Stimulated activated CD8-positive, alpha-beta memory T cell treated with anti-CD3 and anti-CD28 coated beads, Interleukin-7, amount 100 ng/mL, for 1 hour (primary cell): ENCODE measurements at places on chromosomes 11 and 22.
A peak's percentile ranks its signal among the peaks of the same experiment; 100 is the strongest.

DNA sequence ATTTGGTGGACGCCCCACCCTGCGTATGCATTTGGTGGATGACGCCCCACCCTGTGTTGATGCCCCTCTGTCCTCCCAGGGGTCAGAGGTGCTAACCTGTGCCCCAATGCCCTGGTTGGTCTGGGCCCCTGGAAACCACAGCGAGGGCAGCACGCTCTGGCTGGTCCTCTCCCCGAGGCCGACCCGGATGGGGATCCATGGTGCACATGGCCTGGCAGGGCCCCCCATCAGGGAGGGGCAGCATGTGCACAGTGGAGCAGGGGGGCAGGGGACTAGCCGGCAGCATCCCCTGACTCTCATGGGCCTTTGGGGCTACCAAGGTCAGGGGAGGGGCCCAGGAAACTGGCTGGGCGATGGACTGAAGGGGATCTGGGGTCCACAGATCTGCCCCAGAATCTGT, 7.6 kb upstream of the MUC5AC start:
- no peak for DNase-seq

DNA sequence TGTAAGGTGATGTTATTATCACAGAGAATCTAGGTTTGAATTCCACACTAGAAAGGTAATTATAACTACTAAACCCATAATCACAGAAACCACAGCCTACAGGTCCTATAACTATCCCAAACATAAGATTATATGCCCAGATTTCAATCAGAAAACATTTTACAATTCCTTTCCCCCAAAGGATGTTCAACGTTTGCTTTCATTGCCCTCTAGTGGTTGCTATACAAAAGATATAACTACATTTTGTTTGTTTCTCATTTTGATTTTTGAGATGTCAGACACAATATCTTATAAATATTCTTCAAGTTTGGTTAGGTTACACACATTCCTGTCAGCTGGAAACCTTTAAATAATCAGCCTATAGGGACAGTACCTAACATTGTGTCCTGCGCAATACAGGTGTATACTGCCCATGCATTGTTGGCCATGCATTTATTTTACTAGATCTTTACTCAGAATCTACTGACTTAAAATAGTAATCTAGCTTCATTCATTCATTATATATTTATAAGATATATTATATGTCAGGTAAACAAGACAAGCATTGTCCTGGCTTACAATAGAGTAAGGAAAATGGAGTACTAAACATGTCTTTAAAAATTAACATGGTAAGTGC, 530.5 kb upstream of the CCDC90B start:
- DNase-seq = no peak

- no peak for DNase-seq
Observed at GRCh38 chr11:72750556-72751115, 1.6 kb downstream of the ARAP1 start.

DNA sequence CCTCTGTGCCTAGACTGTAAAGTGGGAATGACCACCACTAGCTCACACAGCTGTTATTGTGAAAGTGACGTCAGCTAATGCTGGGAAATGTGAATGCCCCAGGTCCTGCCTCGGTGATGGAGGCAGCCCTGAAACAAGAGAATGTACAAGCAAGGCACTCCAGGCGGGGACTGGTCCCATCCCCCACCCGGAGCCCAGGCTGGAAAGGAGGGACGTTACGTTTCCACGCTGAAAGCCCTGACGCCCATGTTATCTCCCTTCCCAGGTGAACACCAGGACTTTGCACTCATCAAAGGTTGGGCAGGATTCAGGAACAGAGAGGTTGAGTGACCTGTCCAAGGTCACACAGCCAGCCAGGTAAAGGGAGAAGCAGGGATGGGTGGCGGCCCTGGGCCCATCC, 784 bp downstream of the SULT4A1 start:
- DNase-seq = no peak

DNA sequence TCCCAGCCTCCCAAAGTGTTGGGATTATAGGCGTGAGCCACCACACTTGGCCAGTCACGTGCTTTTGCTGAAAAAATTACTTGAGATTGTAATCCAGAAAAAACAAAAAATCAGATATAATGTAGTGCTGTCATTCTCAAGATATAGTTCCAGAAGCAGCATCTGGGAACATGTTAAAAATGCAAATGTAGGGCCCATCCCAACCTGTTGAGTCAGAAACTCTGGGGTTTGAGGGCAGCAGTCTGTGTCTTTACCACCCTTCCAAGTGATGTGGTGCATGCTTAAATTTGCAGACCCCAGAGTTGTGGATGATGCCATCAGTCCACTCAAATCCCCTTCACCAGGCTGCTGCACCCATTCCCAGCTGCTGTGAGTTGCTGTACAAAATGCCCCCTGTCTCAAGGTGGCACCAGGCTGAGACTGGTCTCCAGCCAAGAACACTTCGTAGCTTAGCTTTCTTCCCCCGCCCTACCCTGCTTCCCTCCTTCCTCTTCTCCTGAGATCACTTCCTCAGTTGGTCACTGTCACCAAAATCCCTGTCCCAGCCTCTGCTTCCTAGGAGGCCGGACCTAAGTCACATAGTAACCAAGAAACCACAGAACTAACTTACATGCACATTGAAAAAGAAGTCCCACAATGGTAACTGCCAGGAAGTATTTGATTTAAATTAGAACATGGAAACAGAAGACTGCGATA, 18.2 kb upstream of the ARRB1 start:
- no peak for DNase-seq

DNA sequence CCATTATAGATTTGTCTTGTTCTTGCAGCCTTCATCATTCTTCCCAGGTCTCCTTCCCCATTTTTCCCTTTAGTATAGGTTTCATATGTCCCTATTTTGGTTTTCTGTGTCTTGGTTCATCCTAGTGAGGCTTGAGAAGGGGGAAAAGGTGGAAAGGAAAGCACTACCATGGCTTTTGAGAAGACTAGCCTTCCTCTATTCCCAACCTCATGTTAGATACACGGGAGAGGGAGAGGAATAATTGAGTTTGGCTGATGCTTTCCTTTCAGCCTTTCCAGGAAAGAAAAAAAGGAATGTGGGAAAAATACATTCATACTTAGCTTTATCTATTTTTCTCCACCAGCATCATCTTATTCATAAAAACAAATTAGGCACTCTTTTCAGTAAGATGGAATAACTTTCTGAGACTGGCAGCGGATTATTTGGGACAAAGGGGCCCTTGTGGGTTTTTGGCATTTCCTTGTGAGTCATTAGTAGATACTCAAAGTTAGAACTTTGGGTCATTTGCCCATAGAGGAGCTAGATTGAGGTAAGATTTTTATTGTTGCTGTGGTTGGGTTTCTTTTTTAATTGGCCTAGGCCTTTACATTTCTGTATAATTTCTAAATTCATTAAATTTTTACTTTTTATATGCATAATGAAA, 23.8 kb downstream of the CAPRIN1 start:
- DNase-seq = no peak

- no peak for DNase-seq
Observed at GRCh38 chr11:60859616-60860250, 4.0 kb upstream of the PTGDR2 start.

DNA sequence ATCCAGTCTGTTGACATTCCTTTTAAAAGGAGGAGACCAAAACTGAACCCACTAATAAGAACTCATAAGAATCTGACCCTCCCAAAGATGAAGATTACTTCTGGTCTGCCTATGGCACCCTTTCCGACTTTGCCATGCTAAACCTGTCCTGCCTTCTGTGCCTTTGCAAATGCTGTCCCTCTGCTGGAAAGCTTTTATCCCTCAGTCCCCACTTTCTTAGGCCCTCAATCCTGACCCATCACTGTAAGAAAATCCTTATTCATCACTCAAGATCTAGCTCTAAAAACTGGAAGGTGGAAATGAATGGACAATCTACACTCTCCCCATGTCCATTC, 10.4 kb downstream of the MPZL3 start:
- no peak for DNase-seq

DNA sequence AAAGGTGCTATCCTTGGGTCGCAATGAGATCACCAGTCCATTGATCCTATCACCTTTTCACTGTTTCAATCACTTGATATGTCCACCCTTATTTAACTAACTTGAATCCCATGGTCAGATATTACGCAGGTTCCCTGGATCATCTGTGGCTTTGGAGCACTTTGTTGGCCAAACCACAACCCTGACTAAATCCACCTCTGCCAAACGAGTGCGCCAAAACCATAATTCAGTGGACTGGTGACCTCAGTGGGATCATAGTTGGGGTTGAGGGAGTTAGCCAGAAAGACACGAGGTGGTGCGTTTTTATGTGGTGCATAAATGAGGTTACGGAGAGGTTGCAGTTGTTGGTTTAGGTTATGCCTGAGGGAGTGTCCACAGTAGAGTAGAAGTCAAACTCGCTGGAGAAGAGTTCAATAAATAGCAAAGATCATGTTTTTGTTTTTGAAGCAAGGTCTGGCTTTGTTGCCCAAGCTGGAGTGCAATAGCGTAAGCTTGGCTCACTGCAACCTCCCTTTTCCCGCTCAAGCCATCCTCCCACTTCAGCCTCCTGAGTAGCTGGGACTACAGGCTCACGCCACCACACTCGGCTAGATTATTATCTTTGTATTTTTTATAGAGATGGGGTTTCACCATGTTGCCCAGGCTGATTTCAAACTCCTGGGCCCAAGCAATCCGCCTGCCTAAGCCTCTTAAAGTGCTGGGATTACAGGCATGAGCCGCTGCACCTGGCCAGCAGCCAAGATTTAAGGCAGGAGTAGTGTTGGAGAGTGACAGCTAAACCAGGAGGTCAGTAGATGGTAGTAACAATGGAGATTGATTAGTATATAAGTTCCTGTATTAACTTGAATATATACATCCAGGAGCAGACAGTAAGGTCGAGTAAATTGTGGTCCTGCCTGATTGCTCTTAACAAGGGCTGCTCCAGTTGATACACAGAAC, 4.5 kb downstream of the FOXR1 start:
- DNase-seq = no peak

GRCh38 chr22:49255741-49256318, 571.8 kb downstream of the BRD1 start:
- DNase-seq = no peak

- no peak for DNase-seq
Observed at GRCh38 chr11:118909619-118910308, 16.0 kb downstream of the BCL9L start.

- no peak for DNase-seq
Observed at GRCh38 chr11:119222308-119222707, 16.2 kb downstream of the CBL start.

DNA sequence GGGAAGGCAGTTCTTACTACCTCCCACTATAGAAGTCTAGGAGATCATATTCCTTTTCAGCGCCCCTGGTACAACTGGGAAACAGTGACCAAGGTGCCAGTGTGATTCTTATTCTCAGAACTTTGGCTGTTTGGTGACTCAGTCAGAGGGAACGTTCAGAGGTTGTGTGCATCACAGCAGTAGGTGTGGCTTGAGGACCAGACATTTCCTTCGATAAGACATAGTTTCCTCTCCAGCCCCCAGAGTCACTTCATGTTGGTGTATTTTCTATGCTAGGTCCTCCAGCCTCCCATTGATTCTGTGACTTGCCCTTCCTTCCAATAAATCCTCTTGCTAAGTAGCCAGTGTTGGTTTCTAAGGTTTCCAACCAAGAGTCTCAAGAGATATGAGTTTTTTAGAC, 171.9 kb upstream of the MPPED2 start:
- DNase-seq = no peak

- no peak for DNase-seq
Observed at GRCh38 chr11:45650166-45651095, 15.0 kb downstream of the CHST1 start.

GRCh38 chr11:14232652-14233051, 126.3 kb downstream of the RRAS2 start:
- DNase-seq = no peak

DNA sequence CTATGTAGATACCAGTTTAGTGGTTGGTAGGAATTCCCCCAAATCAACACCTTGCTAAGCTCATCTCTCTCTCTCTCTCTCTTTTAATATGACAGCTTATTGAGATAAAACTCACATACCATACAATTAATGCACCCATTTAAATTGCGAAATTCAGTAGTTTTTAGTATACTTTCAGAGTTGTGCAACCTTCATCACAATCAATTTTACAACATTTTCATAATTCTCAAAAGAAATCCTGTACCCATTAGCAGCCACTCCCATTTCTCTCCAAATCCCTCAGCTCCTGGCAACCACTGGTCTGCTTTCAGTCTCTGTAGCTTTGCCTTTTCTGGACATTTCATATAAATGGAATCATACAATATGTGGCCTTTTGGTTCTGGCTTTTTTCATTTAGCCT, 13.3 kb downstream of the NNMT start:
- no peak for DNase-seq

DNA sequence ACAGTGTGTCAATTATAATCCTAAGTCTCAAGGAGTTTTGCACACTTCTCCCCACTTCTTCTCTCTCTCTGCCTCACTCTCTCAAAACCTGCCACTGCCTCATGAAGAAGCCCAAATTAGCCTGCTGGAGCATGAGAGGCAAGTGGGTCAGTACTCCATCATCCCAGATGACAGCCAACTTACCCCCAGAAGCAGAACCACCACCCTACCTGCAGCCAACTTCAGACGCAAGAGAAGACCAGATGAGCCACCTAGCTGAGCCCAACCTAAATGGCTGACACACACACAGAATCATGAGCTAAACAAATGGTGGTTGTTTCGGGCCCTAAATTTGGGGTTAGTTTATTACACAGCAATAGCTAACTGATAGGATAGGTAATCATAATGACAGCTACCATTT, 61.2 kb downstream of the CD82 start:
- no peak for DNase-seq

DNA sequence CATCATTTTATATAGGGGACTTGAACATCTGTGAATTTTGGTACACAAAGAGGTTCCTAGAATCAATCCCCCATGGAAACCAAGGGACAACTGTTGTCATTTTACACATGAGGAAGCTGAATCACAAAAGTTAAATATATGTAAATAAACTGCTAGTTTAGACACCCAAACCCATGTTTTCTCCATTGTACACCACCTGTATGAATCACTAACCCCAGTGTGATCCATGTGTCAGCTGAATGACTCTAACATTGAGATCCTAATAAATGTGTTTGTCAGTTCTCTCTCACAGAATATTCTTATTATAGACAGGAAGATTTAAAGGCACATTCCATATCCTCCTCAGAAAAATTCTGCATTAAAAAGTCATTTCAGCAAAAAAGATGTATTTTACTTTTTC, 83.3 kb downstream of the ATG16L2 start:
- DNase-seq = no peak

DNA sequence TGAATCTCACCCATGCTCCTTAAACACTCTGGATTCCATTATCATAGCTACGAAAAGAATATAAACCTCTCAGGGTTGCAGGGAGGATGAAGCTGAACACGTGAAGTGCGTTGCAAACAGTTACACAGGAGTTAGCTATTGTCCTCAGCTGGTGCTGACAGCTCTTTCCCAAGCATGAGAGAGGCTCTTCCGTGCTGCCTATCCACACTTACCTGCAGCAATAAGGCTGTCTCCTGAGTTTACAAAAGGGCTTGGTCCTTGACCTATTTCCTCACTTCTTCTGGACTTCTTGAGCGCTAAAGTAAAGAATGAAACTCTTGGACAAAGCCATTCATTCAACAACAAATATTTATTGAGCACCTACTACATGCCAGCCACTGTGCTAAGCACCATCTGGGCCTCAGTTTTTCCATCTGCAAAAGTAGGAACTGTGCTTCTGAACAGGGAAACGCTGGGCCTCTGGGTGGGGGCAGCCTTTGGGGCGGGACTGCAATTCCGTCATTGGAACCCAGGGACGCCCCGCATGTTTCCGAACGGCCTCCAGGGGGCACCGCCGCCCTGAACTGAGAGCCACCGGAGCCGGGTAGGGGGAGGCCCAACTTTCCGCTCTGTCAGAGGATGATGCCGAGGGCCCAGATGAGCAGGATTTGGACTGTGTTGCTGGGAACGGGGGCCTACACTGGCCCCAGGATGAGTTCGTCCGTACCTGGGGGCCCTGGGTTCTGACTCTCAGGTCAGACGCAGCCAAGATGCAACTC, 651 bp upstream of the ARL2 start:
- DNase-seq = peak; percentile 77

- no peak for DNase-seq
Observed at GRCh38 chr11:68120273-68121066, 718 bp downstream of the CHKA start.
